Suppressor macrophage treated with lipopolysaccharide for 4 hours (primary cell): ENCODE measurements at places on chromosomes 16 and 17.

- no peak for DNase-seq
Observed at GRCh38 chr16:69707920-69708683, 18.3 kb downstream of the NQO1 start.

GRCh38 chr17:57436565-57436964 is 180.2 kb downstream of the MSI2 start:
- no peak for DNase-seq

- DNase-seq, result no peak
Observed at GRCh38 chr16:593406-593805, 3.5 kb downstream of the RAB40C start.

DNA sequence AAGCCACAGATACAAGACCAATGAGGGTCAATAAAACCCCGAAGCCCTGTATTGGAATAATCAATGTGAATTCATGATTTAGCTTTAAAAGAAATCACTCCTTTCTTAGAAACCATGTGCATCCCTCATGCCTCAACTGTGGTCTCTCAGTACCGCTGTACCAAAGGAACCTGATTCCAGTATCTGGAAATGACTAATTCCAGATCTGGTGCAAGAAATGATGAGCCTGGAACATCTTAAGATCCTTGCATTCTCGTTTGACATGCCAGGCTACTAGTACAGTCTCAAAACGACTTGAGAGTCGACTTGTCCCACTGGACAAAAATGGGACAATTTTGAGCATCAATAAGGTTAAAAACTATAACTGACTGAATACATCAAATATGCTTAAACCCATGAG is 21.2 kb downstream of the USP31 start:
- no peak for DNase-seq

DNA sequence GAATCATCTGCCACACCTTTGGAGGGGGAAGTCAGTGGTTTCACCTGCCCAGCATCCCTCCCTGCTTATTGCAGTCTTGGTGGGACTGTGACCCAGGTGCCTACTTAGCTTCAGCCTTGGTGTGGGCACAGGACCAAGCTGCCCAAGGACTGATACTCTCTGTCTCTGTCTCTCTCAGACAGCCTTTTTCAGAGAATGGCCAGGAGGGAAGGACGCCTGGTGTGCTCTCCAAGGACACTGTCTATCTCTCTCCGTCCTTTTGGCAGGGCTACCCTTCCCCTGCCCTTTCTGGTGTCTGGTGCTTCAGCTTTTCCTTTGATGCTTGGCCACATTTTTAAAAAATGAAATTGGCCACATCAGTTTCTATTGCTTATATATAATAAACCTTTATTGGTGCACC is 19.6 kb downstream of the PIK3R6 start:
- DNase-seq, result no peak

DNA sequence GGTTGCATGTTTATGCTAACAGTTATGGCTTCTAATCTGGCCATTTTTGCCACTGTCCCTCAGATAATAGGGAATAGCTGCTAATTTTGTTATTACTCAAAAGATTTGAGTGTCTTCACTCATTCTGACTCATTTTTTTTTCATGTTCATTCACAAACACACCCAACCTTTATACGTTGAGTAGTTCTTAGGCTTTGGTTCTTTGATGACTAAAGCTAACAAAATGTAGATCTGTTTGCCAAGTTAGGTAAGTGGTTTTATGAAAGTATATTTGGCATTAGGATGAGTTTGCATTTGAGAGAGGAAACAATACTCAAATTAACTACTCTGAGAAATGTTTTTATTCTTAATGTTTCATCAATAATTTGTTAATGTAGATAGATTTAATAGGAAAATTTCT is 3.6 kb downstream of the MAP2K4 start:
- DNase-seq, result no peak

DNA sequence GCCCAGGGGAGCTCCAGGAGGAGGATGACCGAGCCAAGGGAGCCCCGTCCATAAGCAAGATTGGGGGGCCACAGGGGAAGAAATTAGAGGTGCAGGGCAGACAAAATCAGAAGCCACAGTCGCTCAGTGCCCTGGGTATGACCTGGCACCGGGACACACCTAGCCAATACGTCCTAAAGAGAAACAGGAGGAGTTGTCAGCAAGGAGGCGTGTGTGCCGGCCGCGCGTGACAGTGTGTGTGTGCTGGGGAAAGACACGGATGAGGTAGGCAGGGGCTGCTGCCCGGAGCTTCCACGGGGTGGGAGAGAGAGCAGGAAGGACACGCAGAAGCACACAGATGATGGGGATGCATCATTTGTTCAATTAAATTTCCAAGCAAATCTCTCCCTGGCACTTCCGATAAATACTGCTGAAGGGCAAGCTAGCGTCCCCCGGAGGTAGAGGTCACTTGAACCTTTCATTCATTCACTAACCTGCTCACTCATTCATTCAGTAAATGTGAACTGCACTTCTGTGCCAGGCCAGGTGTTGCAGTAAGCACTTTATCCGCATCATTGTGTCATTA is 38.0 kb downstream of the C16orf95 start:
- DNase-seq, result no peak

DNA sequence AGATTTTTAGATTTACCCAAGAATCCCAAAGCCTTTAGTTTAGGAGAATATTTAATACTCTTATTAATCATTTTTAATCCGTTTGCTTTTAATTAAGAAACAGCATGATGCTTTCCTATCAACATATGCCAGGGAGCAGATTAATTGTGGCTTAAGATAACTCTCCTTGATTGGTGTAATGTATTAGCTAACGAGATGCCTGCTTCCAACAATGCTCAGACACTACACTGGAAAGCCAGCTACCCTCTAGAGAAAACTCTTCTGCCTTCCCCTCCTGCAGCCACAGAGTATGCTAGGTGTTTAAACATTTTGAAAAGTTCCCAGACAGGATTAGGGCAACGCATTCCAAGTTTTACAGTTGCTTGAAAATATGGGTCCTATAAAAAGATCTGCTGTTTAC is 142.2 kb downstream of the AATF start:
- no peak for DNase-seq

DNA sequence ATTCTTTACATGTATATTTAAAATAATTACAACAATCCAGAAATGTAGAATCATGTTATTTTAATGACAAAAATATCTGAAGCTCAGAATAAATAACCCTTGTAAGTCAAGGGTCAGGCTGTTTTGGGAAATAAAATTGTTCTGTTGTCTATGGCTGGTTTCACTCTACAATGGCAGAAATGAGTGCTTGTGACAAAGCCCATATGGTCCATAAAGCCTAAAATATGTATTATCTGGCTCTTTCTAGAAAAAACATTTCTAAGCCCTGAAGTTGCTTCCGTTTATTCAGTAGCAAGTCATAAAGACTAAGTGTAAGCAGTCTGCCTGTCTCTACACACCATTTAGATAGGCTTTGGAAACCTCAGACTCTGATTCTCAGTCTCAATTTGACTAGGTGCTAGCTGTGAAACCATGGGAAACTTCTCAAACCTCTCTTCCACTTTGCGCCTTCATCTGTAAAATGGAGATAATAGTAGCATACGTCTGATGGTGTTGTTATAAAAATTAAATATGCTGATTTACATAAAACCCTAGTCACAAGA is 365.7 kb upstream of the CA10 start:
- DNase-seq, result no peak

DNA sequence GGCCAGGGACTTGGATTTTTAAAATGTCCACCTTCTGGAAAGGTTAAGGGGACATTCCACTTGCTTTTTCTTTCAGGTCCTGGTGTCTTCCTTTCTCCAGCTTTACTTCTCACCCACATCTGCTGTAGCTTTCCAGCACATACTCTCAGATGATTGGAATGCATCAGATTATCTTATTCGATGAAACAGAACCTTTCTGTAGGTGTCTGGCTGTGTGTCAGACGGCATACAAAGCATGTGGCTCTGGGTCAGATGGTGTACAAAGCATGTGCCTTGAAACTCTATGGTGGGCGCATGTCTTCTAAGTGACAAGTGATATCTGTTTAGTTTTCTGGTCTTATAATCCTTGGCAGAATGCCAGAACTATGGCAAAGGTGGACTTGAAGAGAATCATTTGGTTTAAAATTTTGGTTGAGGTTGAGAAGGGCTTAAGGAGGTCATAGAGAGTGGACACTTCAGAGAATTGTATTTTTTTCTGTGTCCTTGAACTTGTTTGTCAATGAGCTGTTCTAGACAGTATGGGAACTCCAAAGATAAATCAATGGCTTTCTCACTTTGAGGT is 125.3 kb downstream of the FTO start:
- DNase-seq, result no peak

GRCh38 chr17:72462814-72463213 is 342.0 kb downstream of the SOX9 start:
- DNase-seq, result no peak

DNA sequence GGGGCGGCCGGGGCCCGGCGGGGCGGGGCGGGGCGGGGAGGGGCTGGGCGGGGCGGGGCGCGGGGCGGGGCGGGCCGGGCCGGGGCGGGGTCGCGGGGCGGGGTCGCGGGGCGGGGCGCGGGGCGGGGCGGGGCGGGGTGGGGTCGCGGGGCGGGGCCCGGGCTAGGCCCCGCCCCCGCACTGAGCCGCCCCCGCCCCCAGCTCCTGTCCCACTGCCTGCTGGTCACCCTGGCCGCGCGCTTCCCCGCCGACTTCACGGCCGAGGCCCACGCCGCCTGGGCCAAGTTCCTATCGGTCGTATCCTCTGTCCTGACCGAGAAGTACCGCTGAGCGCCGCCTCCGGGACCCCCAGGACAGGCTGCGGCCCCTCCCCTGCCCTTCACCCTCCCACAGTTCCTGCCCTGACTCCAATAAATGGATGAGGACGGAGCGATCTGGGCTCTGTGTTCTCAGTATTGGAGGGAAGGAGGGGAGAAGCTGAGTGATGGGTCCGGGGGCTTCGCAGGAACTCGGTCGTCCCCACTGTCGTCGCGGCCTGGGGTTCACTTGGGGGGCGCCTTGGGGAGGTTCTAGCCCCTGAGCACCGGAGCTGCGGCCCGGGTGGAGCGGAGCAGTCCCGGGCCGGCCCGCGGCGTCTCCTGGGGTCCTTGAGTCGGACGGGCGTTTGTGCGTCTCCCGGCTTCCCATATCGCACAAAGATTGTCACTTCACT is 795 bp upstream of the HBM start:
- no peak for DNase-seq

DNA sequence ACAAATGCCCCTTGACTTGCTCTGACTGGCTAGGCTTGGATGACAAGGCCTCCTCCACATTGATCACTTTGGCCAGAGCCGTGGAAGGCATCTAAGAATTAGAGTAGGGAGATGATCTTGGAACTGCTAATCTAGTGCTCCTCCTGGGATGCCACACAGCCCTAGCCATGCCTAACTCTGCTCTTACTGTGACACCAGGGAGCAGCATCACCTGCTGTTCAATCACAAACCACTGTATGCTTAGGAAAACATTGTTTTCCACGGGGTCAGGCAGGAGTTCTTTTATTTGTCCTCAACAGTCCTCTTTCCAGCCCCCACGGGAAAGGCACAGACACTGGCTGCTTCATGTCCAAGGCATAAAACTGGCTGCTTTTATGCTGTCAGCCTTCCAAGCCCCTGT is 46.3 kb downstream of the C16orf78 start:
- no peak for DNase-seq

DNA sequence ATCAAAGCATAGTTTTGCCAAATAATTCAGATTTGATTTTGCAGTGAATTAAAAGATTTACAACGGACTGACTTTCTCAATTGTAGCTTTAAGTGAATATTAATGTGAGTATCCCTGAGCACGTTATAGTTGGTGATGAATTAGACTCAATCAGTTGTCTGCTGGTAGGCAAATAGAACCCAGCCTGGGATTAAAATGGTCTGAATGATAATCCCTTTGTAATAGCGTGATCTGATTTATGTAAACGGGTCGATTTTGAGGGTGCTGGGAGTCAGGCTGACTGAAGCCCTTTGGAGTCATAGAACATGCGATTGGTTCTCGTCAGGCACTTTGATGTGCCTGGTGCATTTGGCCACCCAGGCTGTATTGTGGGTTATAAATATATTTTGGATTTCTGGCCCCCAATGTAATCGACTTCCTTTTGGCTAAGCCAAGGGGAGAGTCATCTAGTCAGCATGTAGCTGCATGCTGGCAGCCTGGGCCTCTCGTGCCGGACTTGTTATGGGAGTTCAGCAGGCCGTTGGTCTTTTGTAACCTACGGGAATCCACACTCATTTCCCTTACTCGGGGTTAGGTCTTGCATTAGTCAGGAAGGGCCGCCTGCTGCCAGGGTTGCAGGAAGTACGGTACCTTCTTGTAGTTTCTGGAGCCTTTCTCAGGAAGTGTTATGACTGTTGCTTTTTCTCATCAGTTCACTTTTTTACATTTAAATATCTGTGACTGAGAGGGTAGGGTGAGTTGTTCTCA is 5.4 kb downstream of the PGS1 start:
- peak; percentile 98 for DNase-seq

DNA sequence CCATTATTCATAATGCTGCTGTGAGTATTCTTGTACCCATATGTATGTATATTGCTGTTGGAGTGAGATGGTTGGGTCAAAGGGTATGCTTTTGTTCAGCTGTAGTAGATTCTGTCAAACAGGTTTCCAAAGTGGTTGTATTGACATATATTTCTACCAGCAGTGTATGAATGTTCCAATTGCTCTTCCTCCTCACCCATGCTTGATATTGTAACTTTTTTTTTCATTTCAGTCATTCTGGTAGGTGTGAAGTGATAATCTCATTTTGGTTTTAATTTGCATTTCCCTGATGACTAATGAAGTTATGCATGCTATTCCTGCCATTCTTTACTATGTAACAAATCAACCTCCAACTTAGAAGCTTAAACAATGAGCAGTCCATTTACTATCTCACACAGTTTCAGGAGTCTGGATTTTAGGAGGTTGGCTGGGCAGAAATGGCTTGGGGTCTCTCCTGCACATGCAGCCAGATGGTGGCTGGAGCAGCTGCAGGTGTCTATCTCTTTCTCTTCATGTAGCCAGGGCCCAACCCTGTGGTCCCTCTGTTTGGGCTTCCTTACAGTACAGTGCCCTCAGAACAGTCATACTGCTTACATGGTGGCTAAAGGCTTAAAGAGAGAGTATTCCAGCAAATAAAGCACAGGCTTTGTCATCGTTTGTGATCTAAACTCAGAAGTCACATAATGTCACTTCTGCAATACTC is 21.2 kb downstream of the ERAL1 start:
- no peak for DNase-seq

DNA sequence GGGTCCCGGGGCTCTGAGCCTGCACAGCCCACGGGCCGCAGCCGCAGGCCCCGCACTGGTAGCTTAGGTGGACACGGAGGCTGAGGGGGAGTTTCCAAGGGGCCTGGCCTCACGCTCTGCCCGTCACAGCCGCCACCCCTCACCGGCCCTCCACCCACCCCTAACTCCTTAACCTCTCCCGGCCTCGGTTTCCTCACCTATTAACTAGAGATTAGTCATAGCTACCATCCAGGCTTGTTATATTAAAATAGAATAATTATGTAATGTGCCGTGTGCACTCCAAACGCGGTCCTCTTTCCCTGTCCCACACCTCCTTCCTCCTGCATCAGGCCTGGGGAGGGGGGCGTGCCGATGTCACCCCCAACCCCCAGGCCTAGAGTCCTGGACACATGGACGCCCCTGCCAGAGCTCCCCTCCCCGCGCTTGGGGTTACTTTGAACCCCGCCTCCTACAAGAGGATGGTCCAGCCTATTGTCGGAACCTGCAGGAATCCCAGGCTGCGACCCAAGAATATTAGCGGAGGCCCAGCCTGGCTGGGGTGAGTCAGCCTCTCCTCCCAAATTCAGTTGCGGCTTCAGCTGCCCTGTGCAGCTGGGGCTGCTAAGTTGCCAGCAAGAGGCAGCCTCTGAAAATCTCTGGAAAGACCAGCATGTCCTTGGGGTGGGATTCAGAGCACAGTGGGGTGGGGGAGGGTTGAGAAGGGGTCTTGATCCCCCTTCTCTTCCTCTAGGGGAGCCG is 17.3 kb downstream of the SOCS3 start:
- peak; percentile 69 for DNase-seq
